ENCODE measurements at places on chromosomes 2 and 18.

DNA sequence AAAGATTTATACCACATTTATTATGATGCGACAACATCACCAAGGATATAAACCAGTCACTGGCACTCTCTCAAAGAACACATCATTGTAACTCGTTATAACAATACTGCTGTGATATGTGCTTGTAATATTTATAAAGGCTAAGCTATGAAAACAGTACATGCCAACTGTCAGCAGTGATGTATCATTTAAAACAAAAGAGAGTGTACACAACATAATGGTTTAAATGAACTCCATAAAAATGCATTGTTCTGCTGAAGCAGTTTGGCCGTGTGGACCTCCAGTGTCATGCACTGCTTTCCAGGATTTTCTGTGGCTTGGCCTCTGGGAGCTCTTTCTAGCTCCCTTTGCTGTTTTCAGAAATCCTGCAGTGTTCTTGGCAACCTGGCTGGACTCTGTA lies 215.6 kb downstream of the MTX2 start:
- no peak for DNase-seq

- no peak for DNase-seq
Measured at GRCh38 chr2:14967729-14968128, 335.2 kb downstream of the LRATD1 start.

DNA sequence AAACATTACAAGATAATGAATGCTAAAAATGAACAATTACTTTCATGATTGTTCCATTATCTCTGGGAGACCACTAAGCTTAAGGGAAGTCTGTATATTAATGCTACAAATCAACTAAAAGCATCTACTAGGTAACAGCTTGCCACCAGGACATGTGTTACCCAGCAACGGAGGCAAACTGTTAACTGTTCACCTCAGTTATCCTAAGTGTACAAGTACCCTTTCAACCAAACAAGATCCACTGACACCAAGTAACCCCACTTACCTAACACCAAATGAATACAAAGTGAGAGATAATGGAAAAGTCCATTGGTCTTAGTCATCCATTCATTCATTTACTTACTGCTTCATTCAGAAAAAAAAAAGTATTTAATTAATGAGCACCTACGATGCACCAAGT lies 54.7 kb upstream of the KIDINS220 start:
- DNase-seq, result no peak

DNA sequence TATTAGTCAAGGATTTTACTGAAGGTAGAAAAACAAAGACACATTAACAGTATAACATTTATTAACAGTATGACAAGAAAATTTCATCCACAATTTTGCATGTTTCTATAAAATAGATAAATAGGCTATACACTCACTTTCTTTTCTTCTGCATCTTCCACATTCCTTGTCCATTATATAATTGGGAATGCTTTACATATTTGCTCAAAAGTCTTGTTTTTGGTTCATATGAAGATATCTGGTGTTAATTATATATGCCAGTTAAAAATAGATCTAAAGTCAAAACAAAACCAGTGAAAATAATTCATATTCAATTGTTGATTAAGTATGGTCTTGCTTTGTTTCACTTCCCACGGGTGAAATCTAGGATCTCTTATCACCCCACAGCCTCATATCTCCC lies 53.4 kb downstream of the SERPINB7 start:
- DNase-seq, result no peak

DNA sequence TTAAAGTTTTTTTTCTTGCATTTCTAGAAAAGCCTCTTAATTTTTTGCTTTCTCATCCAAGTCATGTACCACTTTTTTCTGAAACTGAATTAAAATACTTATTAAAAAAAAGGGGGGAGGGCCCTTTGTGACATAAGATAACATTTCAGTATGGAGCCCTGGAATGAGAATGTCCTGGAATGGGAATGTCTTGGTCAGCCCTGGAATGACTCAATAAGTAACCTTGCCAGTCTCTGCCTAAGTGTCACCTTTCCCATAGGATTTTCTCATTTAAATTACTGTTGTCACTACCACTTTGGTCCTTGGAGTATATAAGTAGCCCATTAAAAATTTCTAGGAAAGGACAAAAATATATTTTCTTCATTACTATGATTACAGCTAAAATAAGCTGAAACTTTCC lies 4.7 kb downstream of the UBXN2A start:
- DNase-seq, result no peak

GRCh38 chr2:230816735-230817134 lies 48.0 kb upstream of the ITM2C start:
- no peak for DNase-seq

GRCh38 chr18:68445136-68445535 lies 269.8 kb downstream of the TMX3 start:
- DNase-seq, result no peak

DNA sequence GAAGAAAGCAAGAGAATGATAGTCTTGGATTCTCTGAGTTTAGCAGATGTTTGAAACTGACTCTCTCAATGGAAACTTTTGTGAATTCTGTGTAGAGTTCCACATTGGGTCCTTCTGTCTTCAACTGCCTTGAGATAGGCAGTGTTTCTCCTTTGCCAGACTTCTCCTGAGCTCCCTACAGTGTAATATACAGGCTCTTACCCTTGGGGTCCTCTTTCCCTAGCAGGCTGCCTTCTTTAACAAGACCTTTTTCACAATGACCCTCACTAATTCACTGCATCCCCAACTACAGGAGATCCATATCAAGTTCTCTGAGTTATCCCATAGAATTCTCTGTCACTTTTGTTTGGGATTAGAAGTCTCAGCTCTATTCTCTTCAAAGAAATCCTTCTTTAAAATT lies 513.0 kb downstream of the XIRP2 start:
- no peak for DNase-seq

DNA sequence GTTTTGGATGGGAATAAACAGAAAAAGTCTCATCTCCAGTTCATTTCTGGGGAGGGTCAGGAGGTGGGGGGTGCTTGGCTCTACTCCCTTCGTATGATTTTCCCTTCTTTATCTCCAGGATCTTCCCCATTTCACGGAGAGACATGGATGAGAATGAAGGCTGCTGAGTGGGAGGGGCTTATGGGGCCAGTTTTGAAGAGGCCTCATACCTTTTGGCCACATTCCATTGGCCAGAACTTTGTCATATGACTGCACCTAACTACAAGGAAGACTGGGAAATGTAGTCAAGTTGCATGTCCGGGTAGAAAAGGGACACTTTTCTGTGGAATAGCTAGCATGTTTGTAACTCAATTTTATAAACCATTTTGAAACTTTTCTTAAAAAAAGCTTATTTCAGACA lies 117.6 kb downstream of the NEDD4L start:
- DNase-seq, result no peak

DNA sequence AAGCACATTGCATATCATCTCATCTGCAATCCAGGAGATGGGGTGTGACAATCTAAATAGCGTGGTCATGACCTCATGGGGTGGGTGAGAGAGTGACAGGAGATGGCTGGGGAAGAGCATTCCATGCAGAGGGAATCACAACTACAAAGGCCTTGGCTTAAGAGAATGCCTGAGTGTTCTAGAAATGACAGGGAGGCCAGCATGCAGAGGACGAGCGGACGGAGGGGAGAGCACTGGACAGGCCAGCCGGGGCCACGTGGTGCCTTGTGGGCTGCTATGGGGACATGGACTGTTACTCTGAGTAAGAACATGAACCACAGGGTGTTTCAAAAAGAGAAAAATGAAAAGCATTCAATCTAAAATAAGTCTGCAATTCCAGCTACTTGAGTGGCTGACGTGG lies 117.9 kb upstream of the ODC1 start:
- DNase-seq, result no peak

DNA sequence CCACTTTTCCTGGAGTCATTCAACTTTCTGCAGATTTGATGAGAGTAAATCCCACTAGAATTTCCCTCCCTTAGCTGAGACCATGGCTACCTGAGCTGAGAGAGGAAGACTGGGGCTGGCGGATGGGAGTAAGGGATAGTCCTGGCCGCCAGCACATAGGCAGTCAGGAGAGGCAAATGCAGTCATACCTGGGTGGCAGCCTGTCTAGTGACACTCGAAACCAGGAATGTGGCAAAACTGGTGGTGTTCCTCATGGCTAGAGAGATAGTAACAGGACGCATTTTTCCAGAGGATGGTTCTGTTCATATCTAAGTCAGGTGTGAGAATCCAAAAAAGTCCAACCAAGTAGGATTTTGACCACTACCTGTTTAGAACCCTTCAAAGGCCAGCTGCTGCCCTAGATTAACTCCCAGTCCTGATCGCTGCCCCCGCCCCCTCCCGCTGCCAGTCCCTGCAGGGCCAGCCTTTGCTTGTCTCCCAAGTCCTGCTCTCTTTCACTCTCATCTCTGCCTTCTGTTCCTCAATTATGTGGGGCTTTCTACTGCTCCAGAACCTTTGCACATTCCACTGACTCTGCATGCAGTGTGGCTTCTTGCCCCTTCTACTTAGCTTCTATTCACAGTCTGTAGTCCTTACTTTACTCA lies 17.4 kb upstream of the SCG2 start:
- DNase-seq, result no peak

- DNase-seq, result no peak
Measured at GRCh38 chr2:40178171-40178778, 273.6 kb downstream of the SLC8A1 start.

DNA sequence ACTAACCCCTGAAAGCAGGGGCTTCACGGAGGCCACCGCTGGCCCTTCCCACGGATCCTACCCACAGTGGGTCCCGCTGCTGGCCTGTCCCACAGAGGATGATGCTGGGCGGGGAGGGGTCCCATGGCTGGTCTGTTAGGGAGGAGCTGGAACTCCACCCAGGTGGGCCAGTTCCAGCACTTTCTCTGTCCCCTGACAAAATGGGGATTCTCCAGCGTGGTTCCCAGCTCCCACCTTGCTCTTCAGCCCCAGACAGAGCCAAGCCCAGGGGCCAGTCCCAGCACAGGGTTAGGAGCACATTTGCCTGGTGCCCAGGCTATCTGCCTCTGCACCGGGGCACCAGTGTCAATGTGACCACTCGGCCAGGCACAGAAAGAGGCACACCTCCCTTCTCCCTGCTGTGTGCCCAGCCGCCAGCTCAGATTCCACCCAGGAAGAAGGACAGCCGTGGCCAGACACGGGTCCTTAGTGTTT lies 50.0 kb downstream of the ANKMY1 start:
- no peak for DNase-seq

- DNase-seq, result no peak
Measured at GRCh38 chr2:120867290-120868241, 131.9 kb downstream of the GLI2 start.

- DNase-seq, result no peak
Measured at GRCh38 chr2:72143441-72144273, 4.0 kb downstream of the CYP26B1 start.

GRCh38 chr18:50662775-50663383 lies 103.0 kb downstream of the MAPK4 start:
- DNase-seq, result no peak

DNA sequence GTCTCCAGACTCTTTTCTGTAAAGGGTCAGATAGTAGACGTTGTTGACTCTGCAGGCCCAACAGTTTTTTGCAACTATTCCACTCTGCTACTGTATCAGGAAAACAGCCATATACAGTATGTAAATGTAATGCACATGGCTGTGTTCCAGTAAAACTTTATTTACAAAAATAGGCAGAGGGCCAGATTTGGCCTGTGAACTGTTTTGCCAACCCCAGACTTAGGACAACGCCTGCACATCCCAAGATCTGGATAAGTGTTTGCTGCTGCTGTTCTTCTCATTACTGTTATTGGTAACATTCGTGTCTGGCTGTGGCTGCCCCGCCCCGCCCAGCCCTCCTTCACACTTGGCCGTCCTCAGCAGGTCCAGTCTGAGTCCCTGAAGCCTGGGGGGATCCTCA lies 94.6 kb upstream of the MCFD2 start:
- no peak for DNase-seq

DNA sequence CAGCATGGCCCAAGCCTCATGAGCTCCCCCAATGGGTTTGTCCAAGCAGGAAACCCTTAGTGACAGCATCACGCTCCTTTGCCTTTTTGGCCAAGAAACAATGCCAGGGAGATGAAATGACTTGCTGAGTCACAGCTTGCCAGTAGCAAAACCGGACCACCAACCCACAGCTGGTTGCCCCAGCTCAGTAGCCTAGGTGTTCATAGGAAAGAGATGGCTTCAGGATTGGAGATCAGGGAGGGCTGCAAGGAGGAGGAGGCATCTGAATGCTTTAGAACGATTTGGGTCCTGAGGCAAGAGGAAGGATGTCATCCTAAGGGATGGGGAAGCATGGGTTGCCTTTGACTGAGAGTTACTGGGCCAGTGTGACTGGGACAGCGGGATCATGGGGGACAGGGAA lies 116.7 kb downstream of the CELF4 start:
- no peak for DNase-seq

- DNase-seq, result no peak
Measured at GRCh38 chr18:47331026-47331425, 79.6 kb upstream of the SKOR2 start.

GRCh38 chr2:43131890-43132682 lies 94.3 kb downstream of the ZFP36L2 start:
- DNase-seq, result no peak

- DNase-seq, result no peak
Measured at GRCh38 chr2:233853353-233853752, 982 bp downstream of the HJURP start.

DNA sequence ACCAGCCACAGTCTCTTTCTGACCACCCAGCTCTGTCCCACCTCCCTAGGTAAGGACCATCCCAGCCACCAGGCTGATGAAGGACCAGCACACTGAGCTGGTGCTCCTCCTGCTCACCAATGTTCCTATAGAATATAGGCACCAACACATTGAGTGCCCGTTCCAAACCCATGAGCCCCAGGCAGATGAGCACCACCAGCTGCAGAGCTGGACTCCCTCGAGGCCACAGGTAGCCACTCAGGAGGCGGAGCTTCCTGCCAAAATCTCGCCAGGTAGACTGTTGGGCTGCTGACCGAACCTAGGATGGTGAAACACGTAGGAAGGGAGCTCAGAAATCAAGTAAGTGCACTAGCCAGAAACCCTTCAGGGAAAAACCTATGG lies 2.2 kb downstream of the ABCB6 start:
- DNase-seq, result no peak

DNA sequence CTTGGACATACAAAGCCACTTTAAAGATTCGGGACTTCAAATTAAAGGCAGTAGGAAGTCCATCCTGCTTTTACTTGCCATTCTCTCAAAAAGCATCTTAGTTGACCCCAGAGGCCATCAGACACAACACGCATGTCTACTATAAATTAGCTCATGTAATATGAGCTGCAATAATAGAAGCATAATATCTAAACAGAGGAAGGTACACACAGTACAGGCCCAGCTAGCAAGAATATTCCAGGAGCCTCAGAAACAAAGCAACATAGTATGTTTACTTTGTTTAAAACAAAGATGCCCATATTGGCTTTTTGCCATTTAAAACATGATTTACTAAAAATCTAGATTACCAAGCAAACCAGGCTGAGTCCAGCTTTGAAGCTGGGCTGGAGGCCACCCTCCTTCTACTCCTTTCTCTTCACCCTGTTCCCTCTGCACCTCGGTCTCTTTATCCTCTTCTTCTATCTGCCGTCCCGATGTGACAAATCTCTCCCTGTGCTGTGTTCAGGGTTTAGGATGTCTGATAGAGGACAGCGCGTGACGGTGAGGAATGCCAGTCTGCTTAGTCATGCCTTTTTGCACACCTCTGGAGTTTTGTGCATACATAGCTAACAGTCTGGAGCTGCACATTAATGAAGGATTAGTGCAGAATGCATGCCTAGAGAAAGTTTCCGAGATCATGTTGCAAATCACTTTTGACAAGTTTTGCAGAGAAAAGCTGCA lies 28.2 kb downstream of the DTNA start:
- no peak for DNase-seq

Measured in GM19239 (cell line).